ENCODE measurements at places on chromosomes 6 and 20. TPM values are rescaled to one million over a fixed set of nuclear protein-coding genes. Genes with fewer than 3 reads are reported as not detected.

- DNase-seq, result peak; percentile 44
Measured at GRCh38 chr20:45306431-45306982, at the start of gene RBPJL. Gene RBPJL, plus strand, starts transcription at chr20:45306840. Its CDS starts 83 bp downstream, at chr20:45306923.

- DNase-seq, result peak; percentile 77
Measured at GRCh38 chr20:43666376-43667328, at the start of gene MYBL2. Gene MYBL2, plus strand, starts transcription at chr20:43667114. Its CDS starts 170 bp downstream, at chr20:43667284.

Gene CST5
- not detected for total RNA-seq

DNA sequence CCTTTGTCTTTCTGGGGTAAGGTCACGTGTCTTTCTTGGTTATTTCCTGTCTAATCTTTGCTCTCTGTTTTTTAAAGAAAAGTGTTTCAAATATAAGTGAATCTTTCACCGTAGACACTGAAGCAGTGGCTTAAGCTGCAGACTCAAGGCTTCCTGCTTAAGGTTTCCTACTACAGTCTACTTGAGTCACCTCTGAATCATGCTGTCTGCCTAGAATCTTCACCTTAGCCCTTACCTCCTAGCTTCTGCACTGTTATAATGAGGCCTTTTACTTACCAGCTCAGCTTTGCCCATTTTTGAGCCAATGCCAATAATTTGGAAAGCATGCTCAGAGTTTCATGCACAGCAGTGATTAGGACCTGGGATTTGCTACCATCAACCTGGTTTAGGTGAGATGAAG, 30.6 kb downstream of the ADGRF4 start:
- no peak for DNase-seq

DNA sequence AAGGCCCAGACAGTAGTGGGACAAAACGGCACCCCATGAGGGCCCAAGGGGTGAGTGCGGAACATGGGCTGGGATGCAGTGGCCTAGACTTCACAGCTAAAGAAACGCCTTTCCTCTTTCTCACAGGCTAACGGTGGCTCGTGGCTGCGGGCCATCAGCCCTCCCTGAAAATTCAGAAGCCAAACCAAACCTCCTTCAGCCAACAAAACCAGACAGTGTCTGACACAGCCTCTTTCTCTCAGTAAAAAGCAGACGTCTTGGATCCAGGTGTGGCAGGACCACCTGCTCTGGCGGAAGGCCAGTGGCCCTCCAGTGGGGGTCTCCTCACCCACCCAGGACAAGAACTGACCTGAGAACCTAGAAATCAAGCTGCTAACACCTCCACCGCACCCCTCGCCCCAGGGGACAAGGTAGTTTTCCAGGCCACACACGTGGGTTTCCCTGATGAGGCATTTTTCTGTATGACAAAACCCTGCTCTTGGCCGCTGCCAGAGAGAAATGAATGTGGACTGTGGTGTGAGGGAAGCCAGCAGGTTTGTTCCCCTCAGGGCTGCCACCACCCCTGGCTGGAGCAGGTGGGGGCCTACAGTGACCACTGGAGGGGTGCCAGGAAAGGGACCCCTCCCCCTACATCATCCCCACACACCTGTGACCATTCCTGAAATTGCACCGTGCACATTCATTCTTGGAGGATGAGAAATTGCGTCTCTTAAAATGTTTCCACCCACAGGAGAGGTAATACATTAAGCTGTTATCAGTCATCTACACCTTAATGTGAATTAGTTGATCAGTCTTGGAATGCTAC, 76.8 kb upstream of the PIM1 start:
- no peak for DNase-seq

DNA sequence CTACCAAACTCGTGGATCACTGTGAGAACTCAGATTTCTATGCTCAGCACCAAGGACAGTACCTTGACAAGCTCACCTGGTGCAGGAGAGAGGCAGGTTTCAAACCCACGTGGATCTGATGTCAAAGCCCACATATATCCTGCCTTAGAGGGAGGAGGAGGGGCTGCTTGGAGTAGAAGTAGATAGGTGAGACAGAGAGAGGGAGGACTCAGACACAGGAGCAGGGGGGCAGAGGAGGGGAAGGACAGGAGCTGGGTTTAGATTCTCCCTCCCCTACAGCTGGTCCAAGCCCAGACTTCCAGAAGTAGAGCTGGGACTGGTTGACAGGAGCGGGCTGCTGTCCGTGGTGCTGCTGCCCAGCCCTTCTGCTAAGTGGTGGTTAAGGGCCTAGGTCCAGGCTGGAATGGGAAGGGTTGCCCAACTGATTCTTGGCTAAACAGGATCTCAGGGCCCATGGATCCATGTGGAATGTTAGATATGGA, 77.5 kb downstream of the CDH22 start:
- no peak for DNase-seq

Gene SCP2D1
- total RNA-seq, result not detected

Gene XPO5
- 54.4 TPM for total RNA-seq

GRCh38 chr6:132392270-132392646, 9.0 kb downstream of the MOXD1 start:
- no peak for DNase-seq

- no peak for DNase-seq
Measured at GRCh38 chr6:101266063-101266462, 127.4 kb upstream of the GRIK2 start.

DNA sequence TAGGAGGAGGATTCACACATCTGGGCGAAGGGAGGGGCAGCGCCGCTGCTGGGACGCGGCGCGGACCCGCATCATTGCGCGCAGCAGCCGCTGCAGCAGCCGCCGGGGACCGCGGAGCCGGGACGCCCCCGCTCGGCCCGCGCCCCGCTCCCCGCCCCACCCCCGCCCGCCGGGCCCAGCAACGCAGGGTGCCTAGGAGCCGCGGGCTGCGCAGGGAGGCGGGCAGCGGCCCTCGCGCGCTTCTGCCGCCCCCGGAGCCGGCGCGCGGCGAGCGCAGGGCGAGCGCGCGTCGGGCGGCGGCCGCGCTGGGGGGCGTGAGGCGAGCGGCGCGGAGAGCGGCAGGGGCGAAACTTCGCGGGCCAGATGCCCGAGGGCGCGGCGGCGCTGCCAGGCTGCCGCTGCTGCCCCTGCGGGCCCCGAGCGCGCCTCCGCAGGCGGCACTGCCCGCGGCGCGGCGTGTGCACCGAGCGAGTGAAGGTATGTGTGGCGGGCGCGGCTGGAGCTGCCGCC, at the start of gene NKAIN2:
NKAIN2 (plus strand) TSS at position 362 of the 510 bp plus-strand sequence.
- no peak for DNase-seq

DNA sequence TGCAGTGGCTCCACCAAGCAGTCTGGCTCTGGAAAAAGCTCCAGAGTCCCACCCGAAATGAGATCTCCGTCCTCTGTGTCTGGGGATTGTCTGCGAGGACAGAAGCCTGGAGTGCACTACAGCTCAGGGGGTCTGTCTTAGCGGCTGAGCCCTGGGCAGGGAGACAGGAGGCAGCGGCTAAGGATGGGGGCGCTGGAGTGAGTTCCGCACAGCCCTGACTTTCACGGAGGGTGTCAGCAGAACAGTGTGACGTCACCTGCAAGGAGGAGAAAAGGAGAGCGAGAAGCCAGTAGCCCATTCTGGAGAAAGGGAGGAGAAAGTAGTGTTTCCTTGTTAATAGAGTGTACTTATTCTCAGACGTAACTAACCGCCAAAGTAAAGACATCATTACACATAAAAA, 97.6 kb downstream of the FAM50B start:
- DNase-seq, result no peak

GRCh38 chr6:100276311-100277057, 188.2 kb downstream of the SIM1 start:
- no peak for DNase-seq

GRCh38 chr6:147048930-147049329, 155.3 kb upstream of the STXBP5 start:
- no peak for DNase-seq

GRCh38 chr6:73231986-73232391, 6.7 kb upstream of the KHDC1L start:
- DNase-seq, result no peak

GRCh38 chr6:146433881-146434731, 109.5 kb upstream of the RAB32 start:
- DNase-seq, result no peak

GRCh38 chr6:161976553-161976952, 702.7 kb upstream of the AGPAT4 start:
- DNase-seq, result no peak

Gene AIG1
- total RNA-seq, result 8.3 TPM

- DNase-seq, result no peak
Measured at GRCh38 chr6:109081026-109081425, 13.6 kb downstream of the SESN1 start.
